ENCODE measurements at places on chromosomes 16 and 17.

DNA sequence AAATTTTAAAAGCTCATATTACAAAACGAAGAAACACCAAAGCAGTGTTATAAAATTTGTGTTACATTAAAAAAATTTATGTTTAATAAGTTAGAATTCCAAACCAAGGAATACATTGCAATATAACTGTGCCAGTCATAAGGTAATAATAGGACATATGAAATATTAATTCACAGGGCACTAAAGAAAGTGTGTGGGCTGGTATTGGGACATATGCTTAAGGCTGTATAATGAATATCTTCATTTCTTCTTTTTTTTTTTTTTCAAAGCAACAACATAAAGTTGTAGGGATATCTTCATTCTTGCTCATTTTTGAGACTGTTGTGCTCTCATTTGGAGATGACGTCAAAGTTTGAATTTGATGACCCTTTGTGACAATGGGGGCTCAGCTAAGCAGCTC is 17.5 kb upstream of the FBXO47 start:
- no peak for DNase-seq

- DNase-seq, result no peak
These were observed 79.7 kb downstream of the SALL1 start for GRCh38 chr16:51071326-51071725.

DNA sequence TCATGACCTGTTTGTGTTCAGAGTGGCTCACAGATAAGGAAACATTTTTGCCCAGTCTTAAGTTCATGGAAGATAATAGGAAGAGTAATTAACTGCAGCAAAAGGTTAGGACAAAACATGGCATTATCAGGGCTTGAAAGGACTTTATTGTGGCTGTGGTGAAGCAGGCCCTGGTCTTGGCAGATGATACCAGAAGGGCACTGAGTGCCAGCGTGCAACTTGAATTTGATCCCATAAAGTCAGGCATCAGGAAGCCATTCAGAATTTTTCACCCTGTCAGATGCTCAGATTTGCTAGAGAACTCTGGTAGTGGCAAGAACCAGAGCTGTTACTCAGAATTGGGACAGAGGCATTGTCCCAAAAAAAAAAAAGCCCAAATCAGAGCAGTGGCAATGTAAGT is 11.2 kb upstream of the COG7 start:
- DNase-seq, result no peak

- no peak for DNase-seq
These were observed 35.1 kb downstream of the ZFPM1 start for GRCh38 chr16:88487920-88488851.

All from left hindlimb (tissue), 1 donor.